ENCODE measurements at places on chromosomes 16 and 17. TPM values are rescaled to one million over a fixed set of nuclear protein-coding genes. Genes with fewer than 3 reads are reported as not detected.

CLDN9 gene
- polyA plus RNA-seq: 0.30 TPM

CSH2 gene
- not detected for polyA plus RNA-seq

ZNF205 gene
- polyA plus RNA-seq: 8.7 TPM

KIF2B gene
- not detected for polyA plus RNA-seq

DLX3 gene
- polyA plus RNA-seq: 0.79 TPM

GNAO1 gene
- 5.4 TPM for polyA plus RNA-seq

DNAAF1 gene
- 1.6 TPM for polyA plus RNA-seq

Data from adipose tissue (tissue), 3 donors.